ENCODE measurements at places on chromosomes 11 and 22.

- no peak for DNase-seq
These were observed 47.1 kb upstream of the OPCML start for GRCh38 chr11:133579165-133580031.

GRCh38 chr11:127133061-127133460 lies 132.5 kb upstream of the KIRREL3 start:
- no peak for DNase-seq

DNA sequence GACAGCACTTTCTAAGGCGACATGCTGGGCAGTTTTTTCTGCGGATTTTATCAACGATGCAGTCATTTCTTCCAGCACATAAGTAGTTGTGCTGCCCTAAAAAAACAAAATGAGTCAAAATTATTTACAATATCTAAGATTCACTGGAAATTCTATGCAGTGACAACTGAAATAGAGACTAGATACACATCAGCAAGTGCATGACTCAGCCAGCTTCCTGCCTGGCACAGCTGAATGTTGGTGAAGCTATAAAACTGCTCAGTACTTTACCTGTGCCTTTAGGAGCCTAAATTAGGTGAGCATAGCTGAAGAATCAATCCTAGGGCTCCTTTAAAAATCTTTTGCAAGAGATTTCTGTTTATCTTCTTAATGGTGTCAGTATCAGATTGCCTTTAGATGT lies 37.8 kb downstream of the PGR start:
- DNase-seq: no peak

DNA sequence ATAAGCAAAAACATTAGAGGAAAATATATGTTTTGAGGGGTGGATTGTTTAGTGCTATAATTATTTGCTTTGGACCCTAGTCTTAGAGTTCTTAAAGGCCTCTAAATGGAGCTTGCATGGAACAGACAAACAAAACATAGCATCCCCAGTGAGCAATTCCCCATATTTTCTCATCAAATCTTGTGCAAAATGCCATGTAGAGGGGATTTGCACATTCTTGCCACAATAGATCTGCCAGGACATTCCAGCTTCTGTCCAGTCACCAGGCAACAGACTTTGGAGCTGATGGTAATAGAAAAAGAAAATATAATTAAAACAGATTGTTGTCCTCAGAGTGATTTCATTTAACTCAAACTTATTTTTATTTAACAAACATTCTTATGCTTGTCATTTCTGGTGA lies 360.3 kb upstream of the PDGFD start:
- no peak for DNase-seq

GRCh38 chr11:62067741-62068140 lies 56.1 kb upstream of the INCENP start:
- no peak for DNase-seq

All from fibroblast of skin of left biceps (primary cell).